ENCODE measurements at places on chromosomes 12 and 14.
A peak's percentile ranks its signal among the peaks of the same experiment; 100 is the strongest.

DNA sequence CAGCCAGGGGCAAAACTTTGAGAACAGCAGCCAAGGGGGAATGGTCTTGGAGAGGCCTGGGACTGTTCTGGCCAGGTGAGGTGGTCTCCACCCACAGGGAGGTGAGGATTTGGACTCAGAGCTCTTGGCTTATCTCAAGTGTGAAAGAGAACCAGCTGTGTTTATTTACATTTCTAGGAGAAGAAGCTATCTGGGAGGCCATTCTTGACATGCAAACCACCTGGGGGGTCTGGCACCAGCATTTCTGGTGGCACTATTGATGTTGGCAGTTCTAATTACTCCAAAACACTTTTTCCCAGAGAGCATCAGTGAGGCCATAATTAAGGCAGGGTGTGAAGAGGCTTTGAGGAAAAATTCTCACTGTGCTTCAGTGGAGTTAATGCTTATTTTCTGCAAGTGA lies 95.1 kb downstream of the CAND1 start:
- DNase-seq = no peak

DNA sequence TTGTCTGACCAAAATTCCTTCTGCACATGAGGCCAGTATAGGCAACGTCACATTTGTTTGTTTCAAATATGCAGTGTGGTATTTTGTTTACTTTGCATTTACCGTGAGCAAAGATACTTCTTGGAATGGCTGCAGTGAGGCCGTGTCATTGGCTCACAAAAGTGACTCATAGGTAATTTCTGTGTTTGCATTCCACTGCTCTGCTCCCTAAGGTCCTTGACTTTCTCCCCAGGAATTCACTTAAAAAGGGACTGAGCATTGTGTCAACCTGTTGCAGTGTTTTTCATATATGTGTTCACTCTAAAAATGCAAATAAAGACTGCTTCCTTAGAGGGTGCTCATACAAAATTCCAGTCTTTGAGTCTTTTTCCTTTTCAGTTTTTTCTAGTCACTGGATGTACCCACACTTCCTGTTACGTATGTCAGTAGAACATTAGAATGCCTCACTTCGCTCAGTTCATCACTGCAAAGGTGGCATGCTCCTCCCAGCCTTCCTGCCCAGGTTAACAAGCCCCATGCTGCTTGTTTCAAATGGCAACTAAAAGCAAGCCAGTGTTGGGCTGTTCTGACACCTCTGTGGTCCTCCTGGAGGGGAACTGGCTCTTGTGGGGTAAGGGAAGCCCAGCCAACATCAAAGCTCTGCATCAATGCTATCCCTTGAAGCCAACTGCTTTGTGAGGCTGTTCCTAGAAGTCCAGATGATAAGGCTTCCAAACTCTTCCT lies 9.1 kb downstream of the C12orf76 start:
- DNase-seq = no peak

GRCh38 chr14:95162641-95163040 lies 5.3 kb upstream of the DICER1 start:
- DNase-seq = no peak

DNA sequence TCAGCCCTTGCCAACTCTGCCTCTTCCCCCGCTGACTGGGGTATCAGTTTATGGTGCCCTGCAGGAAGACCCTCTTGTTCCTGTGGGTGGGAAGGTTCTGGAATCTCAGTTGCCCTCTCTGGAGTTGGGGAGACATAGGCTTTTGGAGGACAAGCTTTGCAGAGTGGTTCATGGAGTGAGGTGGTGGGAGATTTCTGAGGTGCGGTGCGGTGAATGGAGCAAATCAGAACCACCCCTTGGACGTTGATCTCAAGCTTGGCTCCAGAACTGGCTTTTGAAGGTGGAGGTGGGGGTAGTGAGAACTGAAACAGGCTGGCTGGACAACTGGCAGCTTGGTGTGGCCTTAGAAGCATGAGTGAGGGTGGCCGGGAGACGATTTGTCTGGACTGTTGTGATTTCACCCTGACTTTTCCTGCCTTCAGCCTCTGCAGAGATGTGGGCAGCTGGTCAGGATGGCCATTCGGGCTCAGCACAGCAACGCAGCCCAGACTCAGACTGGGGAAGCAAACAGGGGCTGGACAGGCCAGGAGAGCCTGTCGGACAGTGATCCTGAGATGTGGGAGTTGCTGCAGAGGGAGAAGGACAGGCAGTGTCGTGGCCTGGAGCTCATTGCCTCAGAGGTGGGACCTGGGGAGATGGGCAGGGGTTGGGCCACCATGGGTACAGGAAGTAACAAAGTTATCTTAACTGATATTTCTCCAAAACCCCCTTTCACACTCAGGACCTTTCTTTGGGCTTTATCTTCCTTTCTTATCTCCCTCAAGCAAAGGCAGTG lies 1.1 kb downstream of the SHMT2 start:
- no peak for DNase-seq

- no peak for DNase-seq
Observed at GRCh38 chr14:67566908-67567307, 33.2 kb downstream of the PIGH start.

DNA sequence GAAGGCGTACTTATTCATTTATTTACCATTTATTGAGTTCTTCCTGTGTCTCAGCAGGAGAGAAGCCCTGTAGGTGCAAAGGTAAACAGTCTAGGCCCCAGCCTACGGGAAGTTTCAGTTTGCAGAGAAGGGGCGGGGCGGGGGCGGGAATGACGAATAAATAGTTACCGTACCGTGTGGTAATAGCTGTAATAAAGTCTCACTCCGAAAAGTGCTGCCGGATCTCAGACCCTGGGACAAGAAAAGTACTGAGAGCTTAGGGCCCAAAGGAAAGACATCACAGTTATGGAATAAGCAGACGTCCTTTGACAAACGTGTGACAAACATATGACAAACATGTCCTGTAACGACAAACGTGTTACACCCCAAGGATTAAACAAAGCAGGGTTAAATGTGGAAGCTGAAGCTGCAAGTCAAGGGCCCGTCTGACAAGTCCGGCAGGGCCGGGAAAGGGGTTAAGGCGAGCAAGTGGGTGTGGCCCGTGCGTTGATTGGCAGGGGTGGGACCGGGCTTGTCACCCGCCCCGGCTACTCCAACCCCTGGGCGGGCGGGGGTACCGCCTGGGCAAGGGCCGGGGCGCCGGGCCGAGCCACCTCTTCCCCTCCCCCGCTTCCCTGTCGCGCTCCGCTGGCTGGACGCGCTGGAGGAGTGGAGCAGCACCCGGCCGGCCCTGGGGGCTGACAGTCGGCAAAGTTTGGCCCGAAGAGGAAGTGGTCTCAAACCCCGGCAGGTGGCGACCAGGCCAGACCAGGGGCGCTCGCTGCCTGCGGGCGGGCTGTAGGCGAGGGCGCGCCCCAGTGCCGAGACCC lies at the start of gene LRP10:
LRP10 (plus strand) TSS at position 517 of the 809 bp plus-strand sequence. CDS start 564 bp downstream, outside the sequence.
- peak; percentile 90 for DNase-seq

- no peak for DNase-seq
Observed at GRCh38 chr14:24126939-24127338, 3.5 kb upstream of the FITM1 start.
